GDM1 (cell line): ENCODE measurements at places on chromosomes 12 and 14.

DNA sequence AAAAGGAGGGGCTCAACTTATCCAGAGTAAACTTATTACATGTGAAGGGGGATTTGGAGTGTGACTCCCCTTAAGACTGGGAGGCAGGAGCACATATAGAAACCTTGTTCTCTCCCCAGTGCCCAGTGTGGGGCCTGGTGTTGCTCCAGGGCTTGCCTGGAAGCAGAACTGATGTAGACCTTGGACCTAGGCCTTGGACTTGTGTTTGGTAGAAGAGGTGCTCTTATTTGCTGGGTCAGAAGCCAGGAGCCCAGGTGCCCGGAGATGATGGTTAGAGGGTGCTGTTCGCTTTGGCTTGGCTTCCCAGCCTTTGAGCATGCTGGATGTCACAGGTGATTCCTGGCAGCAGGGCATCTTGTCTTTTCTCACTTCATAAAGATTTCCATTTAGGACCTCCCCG is 110.4 kb downstream of the SMOC1 start:
- no peak for DNase-seq

DNA sequence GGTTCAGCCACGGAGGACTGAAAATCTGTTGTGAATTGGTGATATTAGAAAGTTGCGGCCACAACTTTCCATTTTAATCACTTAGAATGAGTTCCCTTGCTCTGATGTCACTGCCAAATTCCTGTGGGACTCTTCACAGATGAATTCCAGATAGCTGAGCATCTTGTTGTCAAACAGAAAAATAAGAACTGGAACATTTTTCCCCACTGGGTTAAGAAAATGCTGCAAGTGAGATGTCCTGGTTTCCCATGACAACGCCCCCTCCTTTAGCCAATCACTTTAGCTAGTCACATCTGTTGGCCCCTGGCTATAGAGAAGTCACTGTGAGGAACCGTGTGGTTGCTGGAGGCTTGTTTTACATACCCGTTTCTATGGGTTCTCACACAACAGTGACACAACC is 135.9 kb downstream of the KTN1 start:
- no peak for DNase-seq

DNA sequence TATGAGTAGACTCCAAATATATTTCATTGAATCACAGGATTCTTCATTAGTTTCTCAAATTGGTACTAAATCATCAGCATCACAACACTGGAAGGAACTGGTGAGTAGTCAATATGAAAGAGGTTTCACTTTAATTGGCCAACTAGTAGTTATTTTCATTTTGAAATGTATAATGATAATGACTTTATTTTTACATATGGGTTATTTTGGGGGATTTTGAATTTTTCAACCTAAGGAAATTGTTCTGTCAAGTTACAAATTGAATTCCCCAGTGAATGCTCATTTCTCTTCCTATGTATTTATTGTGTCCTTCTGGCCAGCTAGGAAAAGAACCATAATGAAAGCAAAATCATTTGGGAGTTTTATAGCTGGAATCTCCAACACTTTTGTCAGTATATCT is 174.2 kb upstream of the ATP2B1 start:
- DNase-seq: no peak

DNA sequence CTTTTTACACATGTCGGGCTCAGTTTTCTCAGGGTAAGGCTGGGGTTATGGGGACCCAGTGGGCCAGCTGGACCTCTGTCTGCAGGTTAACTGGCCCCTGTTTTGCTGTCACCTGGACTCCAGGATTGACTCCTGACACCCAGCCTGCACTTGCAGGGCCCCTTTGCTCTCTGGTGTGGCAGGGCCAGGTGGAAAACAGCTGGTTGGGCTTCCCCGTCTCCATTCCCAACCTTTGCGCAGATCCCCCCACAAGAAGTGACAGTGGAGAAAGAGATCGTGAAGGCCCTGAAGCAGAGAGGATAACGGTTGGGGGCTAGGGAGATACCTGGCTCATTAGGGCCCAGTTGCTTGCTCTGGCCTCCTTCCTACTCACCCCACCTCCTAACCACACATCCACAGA is 1.5 kb upstream of the PPP1R1A start:
- no peak for DNase-seq

DNA sequence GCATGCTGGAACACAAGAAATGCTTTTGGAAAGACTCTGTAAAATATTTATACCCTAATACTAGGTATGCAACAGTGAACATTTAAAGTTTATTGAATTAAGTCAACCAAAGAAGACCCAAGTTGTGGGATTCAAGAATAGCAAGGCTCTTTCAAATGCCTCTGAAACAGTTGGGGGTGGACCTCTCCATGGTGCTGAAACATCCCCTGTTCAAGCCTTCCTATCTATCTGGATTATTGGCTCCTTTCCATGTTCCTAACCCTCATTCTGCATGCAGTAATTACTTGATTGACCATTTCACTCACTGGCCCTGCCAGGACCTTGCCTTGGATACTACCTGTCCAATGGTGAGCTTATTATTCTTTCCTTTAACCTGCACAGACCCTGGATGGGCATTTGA is 349.7 kb downstream of the NRXN3 start:
- peak; percentile 11 for DNase-seq

- no peak for DNase-seq
Measured at GRCh38 chr12:89161557-89161956, 190.7 kb downstream of the DUSP6 start.

GRCh38 chr14:38297681-38298080 is 41.8 kb upstream of the CLEC14A start:
- no peak for DNase-seq

DNA sequence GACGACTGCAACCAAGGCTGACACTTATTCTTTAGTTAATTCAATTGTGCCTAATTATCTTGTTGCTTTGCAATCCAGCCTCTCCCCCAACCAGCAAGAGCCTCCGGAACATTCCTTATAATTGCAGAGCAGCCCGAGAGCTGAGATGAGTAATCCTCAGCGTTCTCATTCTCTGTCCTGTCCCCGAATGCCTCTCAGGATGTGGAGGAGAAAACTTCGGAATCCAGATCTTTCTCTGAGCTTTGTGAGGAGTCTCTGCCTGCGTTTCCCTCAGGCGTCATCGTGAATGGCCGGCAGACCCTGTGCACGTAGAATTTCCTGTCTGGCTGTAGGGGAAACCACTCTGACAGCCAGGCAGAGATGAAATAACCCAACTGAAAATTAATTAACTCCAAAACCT is 160.5 kb upstream of the DIO3 start:
- no peak for DNase-seq

GRCh38 chr12:26748741-26749431 is 84.1 kb downstream of the ITPR2 start:
- peak; percentile 56 for DNase-seq

- DNase-seq: no peak
Measured at GRCh38 chr14:31164115-31164514, 43.5 kb downstream of the HECTD1 start.

DNA sequence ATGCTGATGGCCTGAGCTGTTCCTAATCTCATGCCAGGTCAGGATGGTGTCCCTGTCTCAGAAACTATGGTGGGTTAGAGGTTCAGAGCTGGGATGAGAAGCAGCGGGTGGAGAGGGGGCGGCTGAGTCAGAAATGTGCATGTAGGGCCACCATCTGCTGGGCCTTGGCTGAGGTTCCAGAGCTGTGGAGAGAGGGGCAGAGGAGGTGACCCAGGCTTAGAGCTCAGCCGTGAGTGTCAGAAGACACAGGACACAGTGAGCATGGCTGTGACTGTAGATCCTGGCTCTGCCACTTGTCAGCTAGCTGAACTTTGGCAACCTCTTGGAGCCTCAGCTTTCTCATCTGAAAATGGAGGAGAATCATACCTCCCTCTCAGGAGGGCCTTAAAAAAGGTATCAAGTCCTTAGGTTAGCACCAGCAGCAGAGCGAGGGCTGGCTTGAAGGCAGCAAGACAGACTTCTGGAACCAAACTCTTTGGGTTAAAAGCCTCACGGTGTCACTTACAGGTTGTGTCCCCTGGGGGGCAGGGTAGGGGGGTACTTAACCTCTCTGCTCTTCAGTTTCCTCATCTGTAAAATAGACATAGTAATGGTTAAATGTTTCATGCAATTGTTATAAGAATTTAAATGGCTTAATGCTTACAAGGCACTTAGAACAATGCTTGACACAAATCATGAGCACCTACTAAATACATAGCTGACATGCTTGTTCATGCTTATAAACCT is 34.8 kb downstream of the TMEM229B start:
- no peak for DNase-seq

DNA sequence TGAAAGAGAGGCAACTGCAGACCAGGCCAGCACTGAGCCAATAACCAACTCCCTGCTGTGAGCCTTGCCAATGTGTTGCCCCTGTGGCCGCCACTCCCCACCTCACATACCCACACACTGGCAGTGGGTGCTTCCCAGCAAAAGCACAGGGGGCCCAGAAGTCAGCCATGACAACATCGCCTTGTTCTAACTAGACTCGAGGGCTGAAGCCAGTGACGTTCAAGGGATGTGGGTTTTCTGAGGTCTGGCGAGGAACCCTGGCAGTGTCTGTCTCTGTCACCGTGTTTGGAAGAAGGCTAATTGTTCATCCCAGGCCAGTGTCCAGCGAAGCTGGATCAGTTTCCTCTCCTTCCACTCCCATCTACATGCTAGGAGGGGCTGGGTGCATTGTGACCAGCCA is 311.8 kb upstream of the AMIGO2 start:
- DNase-seq: no peak

DNA sequence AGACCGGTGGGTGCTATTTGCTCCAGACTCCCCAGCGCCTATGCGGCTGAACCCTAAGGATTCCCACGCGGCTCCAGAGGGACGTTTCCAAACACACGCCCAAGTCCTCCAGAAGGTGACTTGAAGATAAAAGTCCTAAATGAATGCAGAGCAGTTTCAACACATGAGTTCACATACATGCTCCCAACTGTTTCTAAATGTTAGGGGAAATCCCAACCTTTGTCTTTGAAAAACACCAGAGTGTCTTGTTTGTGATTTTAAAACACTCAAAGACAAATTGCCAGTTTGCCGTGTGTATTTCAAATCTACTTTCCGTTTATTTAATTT is 252.9 kb upstream of the SFSWAP start:
- no peak for DNase-seq

DNA sequence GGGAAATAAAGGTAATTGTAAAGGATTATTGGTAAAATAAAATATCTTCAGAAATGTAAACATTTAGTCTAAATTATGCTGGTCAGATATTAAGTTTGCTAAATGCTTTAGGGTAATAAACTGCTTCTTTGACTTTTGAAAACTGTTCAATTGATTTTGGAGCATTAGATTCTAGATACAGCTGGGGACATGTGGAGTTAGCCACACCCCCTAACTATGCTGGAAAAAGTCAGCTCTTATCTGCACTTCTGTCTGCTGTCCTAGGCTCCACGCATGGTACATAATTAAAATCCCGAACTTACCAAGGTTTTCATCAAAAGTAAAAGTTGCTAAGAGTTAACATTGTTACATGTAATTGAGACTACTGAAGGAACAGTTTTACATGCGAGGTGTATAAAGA is 78.8 kb downstream of the ITPR2 start:
- no peak for DNase-seq

DNA sequence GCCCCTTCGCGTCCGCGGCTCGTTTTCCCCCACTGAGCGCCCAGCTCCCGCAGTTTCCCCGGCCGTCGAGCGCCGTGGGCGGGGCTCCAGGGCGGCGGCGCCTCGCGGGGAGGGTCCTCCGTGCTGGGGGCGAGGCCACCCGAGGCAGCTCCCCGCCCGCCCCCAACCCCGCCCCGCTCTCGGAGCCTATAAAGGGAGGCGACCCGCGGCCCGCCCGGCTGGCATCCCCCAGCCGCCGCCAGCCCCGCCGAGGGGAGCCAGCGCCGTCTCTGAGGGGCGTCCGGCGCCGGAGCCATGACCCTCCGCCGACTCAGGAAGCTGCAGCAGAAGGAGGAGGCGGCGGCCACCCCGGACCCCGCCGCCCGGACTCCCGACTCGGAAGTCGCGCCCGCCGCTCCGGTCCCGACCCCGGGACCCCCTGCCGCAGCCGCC is at the start of gene TAMALIN:
TAMALIN (plus strand) TSS at position 221 of the 432 bp plus-strand sequence; CDS start at position 295, 74 bp downstream.
- no peak for DNase-seq

DNA sequence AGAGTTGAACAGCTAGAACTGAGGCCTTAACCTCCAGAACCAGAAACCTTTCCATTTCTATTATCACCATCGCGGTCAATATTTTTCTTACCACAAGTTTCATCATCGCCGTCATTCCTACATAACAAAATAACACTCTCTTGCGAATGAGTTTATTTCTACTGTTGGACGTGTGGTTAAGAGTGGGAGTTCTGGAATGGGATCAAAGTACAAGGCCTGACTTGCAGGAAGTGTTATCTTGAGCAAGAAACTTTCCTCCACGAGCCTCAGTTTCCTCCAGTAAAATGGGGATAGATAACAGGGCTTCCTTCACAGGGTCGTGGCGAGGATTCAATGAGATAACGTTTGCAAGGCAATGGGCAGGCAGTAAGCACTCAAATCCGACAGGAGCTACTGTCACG is 652 bp downstream of the SART3 start:
- no peak for DNase-seq

DNA sequence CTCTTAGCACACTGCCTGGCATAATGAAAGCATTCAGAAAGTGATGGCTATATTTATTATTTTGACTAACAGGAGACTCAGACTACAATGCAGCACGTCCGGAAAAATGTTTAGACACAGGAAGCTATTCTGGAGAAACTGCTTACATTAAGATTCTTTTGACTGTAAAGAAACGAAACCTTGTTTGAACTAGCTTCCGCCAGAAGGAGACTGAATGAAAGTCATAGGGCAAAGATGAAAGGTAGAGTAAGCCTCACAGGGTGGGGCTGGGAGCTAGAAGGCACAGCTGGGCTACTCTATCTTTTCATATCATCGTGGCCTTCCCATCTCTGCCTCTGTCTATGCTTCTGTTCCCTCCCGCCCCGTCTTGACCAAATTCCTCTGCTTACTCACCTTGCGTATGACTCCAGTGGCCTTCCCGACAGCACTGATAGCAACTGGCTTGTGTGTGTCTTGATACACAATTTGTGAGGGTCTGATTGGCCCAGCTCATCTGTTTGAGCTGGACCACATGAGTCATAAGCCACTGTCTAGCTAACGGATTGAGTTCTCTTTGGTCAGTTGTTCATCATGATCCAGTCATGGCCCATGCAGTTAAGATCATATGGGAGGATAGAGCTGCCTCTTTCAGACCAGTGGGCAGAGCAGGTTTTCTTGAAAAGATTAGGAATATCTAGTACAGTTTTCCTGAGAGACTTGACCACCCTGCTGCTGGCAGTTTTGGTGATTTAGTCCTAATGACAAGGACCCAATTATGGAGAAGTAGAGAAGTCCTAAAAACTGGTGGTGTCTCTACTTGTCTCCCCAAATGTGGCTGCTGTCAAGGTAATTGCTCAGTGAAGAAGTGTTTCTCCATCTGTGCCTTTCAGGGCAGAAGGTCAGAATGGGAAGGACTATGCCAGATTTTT is 151.5 kb upstream of the SLC38A2 start:
- DNase-seq: no peak

DNA sequence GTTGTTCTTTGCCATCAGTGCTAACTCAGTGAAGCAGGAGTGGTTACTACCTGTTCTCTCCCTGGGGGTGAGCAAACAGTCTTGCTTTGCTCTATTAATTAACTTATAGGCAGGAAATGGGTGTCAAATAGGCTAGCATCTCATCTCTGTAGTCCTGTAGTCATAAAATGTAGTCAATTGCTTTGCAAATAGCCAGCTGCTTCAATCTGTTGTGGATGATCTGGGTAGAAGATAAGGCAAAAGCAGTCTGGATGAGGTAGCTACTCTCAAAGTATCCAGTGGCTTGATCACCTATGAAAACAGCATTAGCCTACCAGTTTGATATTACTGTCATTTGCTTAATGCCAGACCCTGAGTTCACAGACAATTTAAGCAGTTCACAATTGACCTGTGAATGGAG is 369.0 kb upstream of the TMTC1 start:
- DNase-seq: no peak

GRCh38 chr14:28966416-28967233 is 200.0 kb downstream of the FOXG1 start:
- DNase-seq: no peak

- no peak for DNase-seq
Measured at GRCh38 chr12:94151582-94151981, 3.2 kb downstream of the PLXNC1 start.
